ENCODE measurements at places on chromosomes 5 and 9.

DNA sequence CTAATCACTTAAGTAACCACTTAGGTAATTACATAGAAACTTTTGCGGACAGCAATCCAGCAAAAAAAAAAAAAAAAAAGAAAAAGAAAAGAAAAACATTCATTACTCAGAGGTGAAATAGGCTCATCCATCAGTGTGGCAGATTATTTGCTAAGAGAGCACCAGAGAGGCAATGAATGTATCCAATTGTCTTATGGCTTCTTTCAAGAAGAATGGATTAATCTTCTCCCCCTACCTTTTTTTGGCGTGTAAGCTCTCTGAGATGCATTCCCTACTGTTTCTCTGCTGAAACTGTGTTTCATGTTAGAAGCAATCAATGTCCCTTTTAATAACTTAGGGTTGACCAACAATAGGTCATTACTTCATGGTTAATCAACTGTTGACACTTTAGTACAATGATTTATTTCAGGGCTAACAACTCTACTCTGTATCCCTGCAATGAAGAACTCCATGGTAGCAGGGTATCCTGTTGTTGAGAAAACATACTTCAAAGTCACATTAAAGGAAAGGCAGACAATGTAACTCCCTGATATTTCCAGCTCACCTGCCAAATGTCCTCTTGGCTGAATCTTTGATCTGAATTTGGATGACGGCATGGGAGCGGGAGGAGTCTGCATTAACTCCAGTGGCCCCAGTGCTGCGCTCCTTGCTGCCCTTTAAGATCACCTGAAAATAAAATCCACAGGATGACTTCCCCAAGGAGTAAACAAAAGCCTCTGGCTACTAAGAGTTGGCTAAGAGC, 57.6 kb downstream of the KIF24 start:
- no peak for DNase-seq

DNA sequence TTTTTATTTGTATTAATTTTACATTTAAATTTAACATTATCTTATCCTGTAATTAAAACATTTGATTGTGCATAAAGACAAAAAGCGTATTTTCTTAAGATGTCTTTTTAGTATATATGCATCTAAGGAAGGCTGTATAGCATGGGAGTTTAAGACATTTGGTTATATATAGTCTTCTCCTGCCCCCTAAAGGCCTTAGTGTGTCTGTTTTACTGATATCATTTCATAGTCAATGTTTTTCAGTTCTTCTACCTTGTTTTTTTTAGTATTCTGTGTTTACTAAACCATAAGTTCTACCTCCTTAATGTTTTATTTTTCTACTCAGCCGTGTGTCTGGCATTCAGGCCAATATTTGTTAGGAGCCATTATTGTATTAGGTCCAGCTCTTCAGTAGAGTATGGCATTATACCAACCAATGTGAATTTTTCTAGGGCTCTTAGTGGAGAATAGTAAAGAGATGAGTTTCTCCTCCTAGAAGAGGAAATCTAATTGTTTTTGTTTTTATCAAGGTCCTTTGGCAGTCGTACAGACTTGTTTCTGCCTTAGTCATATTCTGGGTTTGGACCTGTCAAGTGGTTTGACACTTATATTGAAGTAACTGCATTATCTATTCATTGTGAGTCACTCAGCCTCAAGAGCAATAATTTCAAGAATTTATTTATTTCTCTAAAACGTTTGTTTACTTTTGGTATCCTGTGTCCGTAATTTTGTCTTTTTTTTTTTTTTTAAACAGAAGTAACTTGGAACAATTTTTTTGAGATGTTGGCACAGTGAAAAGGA, 74.8 kb downstream of the SLF1 start:
- DNase-seq, result no peak

GRCh38 chr5:39262981-39263380, 43.6 kb upstream of the FYB1 start:
- no peak for DNase-seq

GRCh38 chr5:151676314-151676712, 10.4 kb downstream of the SPARC start:
- no peak for DNase-seq

DNA sequence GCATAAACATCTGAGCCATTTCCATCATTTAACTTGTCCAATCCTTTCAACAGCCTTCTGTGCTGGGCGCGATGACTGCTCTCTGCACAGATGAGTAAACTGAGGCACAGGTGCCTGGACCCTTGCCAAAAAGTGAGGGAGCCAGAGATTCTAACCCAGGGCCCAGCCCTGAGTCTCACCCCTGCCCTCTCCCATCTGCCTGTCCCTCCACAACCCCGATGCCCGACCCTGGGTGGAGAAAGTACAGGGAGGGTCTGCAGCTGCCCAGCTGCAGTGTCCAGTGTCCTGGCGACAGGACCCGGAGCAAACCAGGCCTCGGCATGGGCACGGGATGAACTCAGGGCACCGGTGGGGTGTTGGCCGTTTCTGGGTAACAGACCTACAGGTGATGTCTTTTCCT, 39.6 kb upstream of the CLPTM1L start:
- no peak for DNase-seq

DNA sequence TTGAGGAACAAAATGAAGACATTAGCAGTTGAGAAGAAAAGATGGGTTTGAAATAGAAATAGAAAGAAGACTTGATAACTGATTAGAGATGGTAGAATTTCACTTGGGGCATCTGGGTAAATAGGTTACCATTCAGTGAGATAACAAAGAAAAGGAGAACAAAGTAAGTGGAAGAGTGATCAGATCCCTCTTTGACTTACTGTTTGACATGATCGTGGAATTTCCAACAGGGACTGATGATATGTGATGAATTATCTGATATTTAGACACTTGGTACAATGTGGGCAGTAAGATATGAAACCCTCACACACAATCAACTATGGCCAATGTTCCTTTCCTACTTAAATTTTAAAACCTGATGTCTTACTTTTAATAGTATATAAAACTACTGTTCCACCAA, 70.1 kb upstream of the STARD4 start:
- no peak for DNase-seq

DNA sequence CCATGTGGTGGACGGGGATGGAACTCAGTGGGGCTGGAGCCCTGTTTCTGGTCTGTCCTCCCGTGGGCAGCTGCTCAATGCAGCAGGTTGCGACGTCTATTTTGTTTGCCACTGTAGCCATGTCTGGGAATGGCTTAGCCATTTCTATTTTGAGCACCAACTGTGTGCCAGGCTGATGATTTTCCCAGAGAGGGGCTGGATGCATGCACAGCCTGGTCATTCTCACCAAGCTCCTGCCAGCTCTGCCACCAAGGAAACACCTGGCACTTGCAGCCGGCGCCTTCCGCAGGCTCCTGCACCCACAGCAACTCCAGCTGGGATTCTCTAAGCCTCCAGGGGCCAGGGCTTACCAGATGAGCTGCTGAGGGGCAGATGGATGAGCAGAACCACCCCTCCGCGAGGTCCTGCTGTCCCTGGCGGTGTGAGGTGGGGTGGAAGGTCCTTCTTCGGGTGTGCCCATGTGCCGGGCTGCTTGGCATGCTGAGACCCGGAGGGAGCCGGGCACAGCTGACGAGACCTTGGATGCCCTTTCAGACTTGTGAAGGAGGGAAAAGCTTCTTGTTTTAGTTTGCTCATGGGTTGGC, 151.2 kb downstream of the RXRA start:
- DNase-seq, result no peak
